Epithelial cell of proximal tubule (primary cell): ENCODE measurements at places on chromosomes 16 and 17. TPM values are rescaled to one million over a fixed set of nuclear protein-coding genes. Genes with fewer than 3 reads are reported as not detected.

Gene C16orf89
- total RNA-seq, result not detected in 2 replicates

Gene RNF43
- total RNA-seq, result 0.22 and 1.7 TPM in 2 replicates

Gene KCNJ18
- not detected in 2 replicates for total RNA-seq

Gene SGSH
- 11.4 and 24.2 TPM in 2 replicates for total RNA-seq

GRCh38 chr16:23832882-23833281, 2.9 kb upstream of the PRKCB start:
- DNase-seq, result no peak

GRCh38 chr16:56658327-56658875, 642 bp downstream of the MT1F start:
- no peak for DNase-seq

GRCh38 chr16:11133344-11133943, 122.6 kb downstream of the SOCS1 start:
- peak; percentile 83 for DNase-seq

DNA sequence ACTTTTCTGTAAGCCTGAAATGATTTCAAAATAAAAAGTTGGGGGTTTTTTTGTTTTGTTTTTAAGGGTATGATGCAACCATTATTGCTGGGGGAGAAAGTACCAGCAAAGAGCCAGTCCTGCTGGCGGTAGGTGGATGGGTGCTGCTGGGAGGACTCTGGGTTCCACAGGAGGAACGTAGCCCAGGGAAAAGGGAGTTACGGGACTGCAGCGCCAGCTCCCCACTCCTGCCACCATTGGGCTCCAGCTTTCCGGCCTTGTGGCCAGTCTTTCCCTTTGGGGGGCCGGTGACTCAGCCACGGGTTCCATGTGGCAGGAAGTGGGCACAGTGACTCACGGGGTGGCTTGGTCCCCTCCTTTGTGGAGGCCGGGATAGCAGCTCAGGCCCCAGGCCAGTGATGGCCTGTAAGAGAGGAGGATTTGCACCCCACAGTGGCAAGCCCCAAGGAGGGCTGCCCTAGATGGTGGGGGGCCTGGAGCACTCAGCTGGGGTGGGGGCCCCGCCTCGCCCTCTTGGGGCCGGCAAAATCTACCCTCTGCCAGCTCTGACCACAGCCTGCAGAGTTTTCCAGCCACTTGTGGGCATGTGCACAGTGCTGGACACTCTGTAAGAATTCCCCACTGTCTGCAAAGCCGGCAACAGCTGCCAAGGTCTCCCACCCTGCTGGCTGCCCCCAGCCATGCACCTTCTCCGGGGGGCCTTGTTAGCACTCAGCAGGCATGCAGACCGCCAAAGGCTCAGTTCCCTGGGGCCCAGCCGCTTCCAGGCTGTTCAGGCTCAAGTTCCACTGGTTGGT, 30.4 kb downstream of the SOCS3 start:
- no peak for DNase-seq

DNA sequence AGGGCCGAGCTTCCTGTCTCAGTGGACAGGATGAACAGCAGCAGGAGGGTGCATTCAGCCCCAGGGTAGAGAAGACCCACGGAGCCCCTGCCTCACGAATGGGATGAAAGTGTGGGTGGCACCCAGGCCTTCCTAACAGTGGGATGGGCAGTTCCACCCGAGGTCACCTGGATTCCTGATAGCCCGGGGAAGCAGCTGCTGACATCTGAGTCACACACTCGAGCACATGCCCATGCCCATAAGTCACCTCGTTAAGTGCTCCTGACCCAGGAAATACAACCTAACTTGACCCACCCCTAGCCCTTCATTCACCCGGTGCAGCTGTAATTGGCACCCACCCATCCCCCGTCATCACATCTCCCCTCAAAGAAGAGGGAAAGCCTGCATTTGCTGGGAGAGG, 85.3 kb upstream of the FOXF1 start:
- DNase-seq, result no peak

DNA sequence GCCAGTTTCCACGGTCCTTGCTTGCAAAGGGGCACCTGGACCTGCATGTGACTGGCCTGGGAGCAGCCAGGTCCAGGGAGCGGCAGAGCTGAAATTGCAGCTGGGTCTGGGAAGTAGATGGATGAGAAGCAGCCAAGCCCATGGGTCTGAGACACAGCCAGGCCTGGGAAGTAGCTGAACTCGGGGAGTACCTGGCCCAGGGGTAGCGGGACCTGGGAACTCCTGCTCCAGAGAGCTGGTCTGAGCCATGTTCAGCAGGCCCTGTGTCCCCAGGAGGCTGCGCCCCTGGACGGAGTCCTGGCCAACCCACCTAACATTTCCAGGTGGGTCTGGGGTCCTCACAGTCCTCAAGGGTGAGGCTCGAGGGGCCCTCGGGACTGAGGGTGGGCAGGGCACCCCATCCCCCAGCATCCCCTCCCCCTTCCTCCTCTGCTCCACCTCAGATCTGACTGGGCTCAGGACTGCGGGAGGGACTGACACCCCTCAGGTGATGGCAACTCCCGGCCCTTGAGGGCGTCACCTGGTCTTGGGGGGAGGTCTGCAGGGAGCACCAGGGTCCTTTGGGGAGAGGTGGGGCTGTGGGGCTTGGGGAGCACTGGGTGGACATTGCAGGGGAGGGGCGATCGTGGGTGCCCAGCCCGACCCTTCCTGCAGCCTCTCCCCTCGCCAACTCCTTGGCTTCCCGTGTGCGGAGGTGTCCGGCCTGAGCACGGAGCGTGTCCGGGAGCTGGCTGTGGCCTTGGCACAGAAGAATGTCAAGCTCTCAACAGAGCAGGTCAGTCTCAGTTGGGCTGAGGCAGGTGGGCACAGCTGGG, 3.0 kb downstream of the MSLN start:
- DNase-seq, result no peak

DNA sequence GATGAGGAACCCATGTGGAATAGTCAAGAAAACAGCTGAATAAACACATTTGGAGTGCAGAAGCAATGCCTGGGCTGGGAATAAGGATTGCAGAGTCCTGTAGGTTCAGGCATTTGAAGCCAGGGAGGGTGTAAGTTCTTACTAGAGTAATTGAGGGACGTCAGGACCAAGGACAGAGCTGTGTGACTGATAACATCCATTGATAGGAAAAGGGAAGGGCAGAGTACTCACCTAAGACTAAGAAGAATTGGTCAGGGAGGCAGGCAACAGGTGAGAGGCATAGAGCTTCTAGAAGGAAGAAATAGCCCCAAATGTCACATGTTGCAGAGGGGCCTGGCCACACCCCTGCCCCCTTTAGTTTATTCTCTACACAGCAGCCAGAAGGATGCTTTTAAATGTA, 79.8 kb upstream of the TMEM132E start:
- DNase-seq, result peak; percentile 3

DNA sequence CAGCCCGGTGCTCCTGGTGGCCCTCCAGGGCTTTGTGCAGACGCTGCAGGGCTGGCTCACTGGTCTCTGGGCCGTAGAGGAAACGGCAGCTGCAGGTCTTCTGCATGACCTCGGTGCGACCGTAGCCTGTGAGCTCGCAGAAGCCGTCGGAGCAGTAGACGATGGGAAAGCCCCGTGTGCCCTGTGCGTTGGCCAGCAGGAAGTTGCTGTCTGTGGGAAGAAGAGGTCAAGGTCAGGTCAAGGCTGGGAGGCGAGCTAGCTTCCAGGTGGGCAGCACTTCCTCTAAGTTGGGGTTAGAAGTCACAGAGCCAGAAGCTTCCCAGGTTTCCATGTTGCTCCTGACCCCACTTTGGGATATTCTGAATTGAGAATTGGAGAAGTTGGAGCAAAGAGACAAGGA, 2.1 kb downstream of the KCNH4 start:
- no peak for DNase-seq

DNA sequence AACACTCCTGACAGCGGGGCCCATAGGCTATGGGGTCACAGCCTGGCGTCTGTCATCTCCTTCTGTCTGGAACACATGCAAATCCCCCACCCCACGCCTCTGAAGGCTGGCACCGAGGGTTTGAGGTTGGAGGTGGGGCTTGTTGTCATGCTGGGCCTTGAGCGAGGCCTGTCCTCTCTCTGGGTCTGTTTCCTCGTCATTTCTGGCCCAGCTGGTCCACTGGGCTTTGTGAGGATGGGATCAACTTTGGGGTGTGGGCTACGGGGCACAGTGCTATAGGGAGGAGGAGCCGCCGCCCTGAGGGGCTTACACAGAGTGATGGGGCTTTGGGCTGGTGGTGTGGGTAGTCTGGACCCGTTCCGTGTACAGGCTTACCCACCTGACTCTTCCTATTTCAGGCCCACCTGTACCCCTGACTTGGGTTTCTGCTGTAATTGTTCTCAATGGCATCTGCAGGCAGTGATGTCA, 87.5 kb downstream of the AMFR start:
- no peak for DNase-seq

- DNase-seq, result no peak
Observed at GRCh38 chr17:16121915-16122314, 93.4 kb downstream of the NCOR1 start.

GRCh38 chr17:44084131-44084538, 13.6 kb downstream of the G6PC3 start:
- no peak for DNase-seq

DNA sequence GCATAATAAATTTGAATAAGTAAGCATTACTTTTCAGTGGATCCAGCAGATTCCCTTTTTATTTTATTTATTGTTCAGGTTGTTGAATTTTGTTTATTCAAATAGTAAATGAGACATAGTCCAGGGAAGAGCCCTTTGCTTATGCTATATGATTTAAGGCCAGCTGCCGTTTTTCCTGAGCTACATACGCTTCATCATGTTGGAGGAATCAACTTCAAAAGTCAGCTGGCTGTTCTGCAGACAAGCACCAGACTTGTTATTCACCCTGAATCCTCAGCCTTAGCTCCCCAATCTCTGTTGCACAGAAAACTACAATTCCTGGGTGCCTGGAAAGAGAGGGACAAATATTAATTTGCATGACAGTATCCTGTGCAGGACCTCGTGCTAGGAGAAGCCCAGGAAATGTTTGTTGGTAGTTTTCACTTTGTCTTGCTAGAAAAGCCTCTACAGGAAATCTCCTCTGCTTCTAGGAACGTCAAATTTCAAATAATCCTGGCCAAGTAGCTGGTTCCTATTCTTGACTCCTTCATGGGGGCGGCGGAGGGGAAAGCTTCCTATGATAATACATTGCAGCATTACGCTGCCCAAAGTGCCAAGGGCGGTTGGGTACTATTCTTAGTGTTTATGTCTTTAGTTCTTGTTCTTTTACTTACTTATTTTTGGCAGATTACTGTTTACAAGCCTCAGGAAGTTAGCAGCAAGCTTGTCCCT, 101.6 kb downstream of the PRKCA start:
- DNase-seq, result no peak

DNA sequence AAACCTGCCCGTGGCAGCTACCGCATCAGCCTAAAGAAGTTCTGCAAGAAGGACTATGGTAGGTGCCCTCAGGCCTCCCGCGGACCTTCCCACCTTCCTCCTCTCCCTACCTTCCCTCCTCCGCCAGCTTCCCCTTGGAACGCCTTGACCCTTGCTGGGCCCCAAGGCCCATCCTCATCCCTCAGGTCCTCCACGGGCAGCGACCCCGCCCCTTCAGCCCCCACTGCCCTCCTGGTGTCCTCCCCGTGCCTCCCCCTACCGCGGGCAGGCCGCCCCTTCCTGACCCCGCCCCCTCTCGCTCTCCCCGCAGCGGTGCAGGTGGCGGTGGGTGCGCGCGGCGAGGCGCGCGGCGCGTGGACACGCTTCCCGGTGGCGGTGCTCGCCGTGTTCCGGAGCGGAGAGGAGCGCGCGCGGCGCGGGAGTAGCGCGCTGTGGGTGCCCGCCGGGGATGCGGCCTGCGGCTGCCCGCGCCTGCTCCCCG, 1.4 kb upstream of the TBC1D24 start:
- DNase-seq, result no peak

DNA sequence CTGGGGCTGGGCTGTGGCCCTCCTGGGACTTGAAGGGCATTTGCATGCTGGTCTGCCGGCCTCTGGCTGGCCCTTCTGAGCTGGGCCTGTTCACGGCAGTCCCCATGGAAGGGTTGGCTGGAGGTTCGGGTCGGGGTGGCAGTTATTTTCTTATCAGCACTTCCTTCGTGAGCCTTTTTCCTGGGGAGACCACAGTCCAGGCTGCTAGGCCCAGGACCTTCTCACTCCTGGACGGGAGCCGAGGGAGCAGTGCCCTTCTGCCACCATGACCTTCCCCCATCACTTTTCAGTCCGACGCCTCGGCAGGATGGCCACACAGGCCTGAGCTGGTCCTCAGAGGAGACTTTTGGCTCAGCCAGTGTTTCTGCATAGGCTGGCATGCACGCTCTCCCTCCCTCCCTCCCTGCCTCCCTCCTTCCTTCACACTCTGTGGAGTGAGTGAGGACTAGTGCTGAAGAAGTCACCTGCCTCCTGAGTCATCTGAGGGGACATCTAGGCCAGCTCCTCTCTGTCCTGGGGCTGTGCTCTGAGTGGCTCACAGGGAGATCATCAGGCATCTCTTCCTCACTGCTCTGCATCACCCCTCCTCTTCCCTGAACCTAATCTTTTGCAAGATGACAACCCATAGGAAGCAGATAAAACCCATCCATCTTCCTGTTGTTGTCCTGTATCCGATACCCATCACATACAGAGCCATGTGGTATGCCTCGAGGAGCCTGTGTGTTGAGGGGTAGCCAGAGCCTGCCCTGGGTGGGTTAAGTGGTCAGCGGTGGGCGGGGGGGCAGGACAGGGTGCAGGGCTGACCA, 109.7 kb downstream of the RAP1GAP2 start:
- no peak for DNase-seq

GRCh38 chr17:72529386-72529785, 408.6 kb downstream of the SOX9 start:
- no peak for DNase-seq

DNA sequence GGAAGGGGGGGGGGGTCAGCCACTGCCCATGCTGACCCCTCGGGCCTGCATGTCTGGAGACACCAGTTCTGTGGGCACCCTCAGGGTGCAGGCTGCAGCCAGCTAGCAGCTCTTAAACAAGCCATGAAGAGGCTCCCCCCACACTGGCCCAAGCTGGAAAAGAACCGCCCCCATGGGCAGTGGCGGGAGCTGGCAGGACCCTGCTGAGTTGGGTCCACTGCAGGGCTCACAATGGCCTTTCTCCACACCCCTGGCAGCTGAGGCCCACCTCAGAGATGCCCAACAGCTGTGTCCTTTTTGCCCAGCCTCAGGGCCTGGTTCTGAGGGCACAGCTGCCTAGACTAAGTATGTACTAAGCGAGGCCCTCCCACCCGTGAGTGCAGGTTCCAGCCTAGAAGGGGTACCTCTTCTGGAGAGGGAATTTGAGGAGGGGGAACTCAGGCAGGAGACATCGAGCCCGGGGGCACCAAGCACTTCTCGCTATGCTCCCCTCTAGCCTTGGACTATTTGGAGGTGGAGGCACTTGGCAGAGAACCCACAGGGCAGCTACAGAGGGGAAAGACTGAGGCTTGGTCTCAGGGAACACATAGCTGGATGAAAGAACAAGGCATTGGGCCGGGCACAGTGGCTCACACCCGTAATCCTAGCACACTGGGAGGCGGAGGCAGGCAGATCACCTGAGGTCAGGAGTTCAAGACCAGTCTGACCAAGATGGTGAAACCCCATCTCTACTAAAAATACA, 3.2 kb downstream of the THRA start:
- no peak for DNase-seq
